ENCODE measurements at places on chromosomes 2 and 18. TPM values are rescaled to one million over a fixed set of nuclear protein-coding genes. Genes with fewer than 3 reads are reported as not detected.

GPD2 gene
- total RNA-seq: 18.7 TPM

LRRC30 gene
- total RNA-seq: not detected

CD28 gene
- total RNA-seq: 124 TPM

GULP1 gene
- not detected for total RNA-seq

TEX44 gene
- not detected for total RNA-seq

KIF1A gene
- total RNA-seq: 0.17 TPM

TMEM163 gene
- 0.76 TPM for total RNA-seq

HS1BP3 gene
- 15.3 TPM for total RNA-seq

UGT1A3 gene
- not detected for total RNA-seq

GAD1 gene
- total RNA-seq: 5.1 TPM

KLHL41 gene
- not detected for total RNA-seq

CNDP2 gene
- 162 TPM for total RNA-seq

GAREM2 gene
- 4.6 TPM for total RNA-seq

MERTK gene
- total RNA-seq: 0.29 TPM

SCN3A gene
- not detected for total RNA-seq

SERPINB4 gene
- not detected for total RNA-seq

PXDN gene
- total RNA-seq: 2.5 TPM

RUFY4 gene
- 3.3 TPM for total RNA-seq

KIAA1328 gene
- 8.6 TPM for total RNA-seq

OSR1 gene
- not detected for total RNA-seq

DNAJC5G gene
- not detected for total RNA-seq

ELOA2 gene
- not detected for total RNA-seq

COL3A1 gene
- total RNA-seq: not detected

TUBB8B gene
- not detected for total RNA-seq

SATB2 gene
- total RNA-seq: 0.10 TPM

ERBB4 gene
- total RNA-seq: not detected

PLCL1 gene
- 2.5 TPM for total RNA-seq

RNF125 gene
- 40.3 TPM for total RNA-seq

ACVR1C gene
- 1.8 TPM for total RNA-seq

CCDC88A gene
- total RNA-seq: 7.2 TPM

SLC40A1 gene
- total RNA-seq: 2.8 TPM

CROCC2 gene
- not detected for total RNA-seq

COA5 gene
- 20.7 TPM for total RNA-seq

OSBPL6 gene
- total RNA-seq: 1.1 TPM

SLC4A3 gene
- total RNA-seq: not detected

GREB1L gene
- total RNA-seq: not detected

NXPH2 gene
- total RNA-seq: not detected

ANKRD30BL gene
- total RNA-seq: not detected

ANKRD44 gene
- total RNA-seq: 256 TPM

PLGLB2 gene
- 5.7 TPM for total RNA-seq

ALPP gene
- total RNA-seq: not detected

INPP5D gene
- 128 TPM for total RNA-seq

MAP3K19 gene
- not detected for total RNA-seq

CCDC138 gene
- total RNA-seq: 9.3 TPM

UGT1A10 gene
- not detected for total RNA-seq

CEP192 gene
- total RNA-seq: 46.8 TPM

PRSS56 gene
- total RNA-seq: not detected

ACADL gene
- total RNA-seq: not detected

CYTIP gene
- total RNA-seq: 484 TPM

IHH gene
- total RNA-seq: 0.17 TPM

SLC66A3 gene
- 16.0 TPM for total RNA-seq

AQP12A gene
- total RNA-seq: not detected

STPG4 gene
- 0.22 TPM for total RNA-seq

CDH2 gene
- total RNA-seq: 0.61 TPM

CYP27A1 gene
- 0.17 TPM for total RNA-seq
